ENCODE measurements at places on chromosomes 7 and 10. TPM values are rescaled to one million over a fixed set of nuclear protein-coding genes. Genes with fewer than 3 reads are reported as not detected.

Gene FRAT1
- 2.3 TPM for total RNA-seq

Gene TAS2R3
- total RNA-seq = 0.98 TPM

Gene HOXA1
- 1.6 TPM for total RNA-seq

Gene DRGX
- total RNA-seq = not detected

Gene CYP26C1
- 2.5 TPM for total RNA-seq

Gene GPRIN2
- total RNA-seq = not detected

Gene SLC26A3
- total RNA-seq = not detected

Gene PDE6C
- not detected for total RNA-seq

Gene VIPR2
- not detected for total RNA-seq

Gene AKR1C2
- 8.5 TPM for total RNA-seq

Gene LRRC18
- total RNA-seq = not detected

All from vein endothelial cell (primary cell).